Natural killer cell (primary cell): ENCODE measurements at places on chromosomes 4 and X. TPM values are rescaled to one million over a fixed set of nuclear protein-coding genes. Genes with fewer than 3 reads are reported as not detected.

ZCCHC18 gene
- 4.4 TPM for total RNA-seq

MAGEB1 gene
- total RNA-seq = not detected

- no peak for DNase-seq
Observed at GRCh38 chrX:123740536-123740935, 7.7 kb upstream of the THOC2 start.

DNA sequence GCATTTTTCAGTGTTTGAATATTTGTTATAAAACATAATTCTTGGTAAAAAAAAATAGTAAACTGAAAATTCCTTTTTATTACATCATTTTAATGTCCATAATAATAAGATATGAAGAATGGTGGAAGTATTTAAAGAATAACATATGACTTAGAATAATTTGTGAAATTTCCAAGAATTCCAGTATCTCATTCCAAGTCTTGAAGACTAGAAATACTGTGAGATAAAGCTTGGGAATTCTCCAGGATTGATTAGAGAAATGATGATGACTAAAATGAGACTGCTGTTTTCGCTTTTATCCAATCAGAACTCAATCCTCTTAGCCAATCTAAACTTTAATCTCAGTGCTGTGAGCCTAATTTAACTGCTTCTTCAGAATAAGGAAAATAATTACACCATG, 184.2 kb upstream of the HCCS start:
- no peak for DNase-seq

FIP1L1 gene
- total RNA-seq = 94.0 TPM

GRCh38 chr4:23680671-23681518, 209.0 kb downstream of the PPARGC1A start:
- DNase-seq = no peak

DNA sequence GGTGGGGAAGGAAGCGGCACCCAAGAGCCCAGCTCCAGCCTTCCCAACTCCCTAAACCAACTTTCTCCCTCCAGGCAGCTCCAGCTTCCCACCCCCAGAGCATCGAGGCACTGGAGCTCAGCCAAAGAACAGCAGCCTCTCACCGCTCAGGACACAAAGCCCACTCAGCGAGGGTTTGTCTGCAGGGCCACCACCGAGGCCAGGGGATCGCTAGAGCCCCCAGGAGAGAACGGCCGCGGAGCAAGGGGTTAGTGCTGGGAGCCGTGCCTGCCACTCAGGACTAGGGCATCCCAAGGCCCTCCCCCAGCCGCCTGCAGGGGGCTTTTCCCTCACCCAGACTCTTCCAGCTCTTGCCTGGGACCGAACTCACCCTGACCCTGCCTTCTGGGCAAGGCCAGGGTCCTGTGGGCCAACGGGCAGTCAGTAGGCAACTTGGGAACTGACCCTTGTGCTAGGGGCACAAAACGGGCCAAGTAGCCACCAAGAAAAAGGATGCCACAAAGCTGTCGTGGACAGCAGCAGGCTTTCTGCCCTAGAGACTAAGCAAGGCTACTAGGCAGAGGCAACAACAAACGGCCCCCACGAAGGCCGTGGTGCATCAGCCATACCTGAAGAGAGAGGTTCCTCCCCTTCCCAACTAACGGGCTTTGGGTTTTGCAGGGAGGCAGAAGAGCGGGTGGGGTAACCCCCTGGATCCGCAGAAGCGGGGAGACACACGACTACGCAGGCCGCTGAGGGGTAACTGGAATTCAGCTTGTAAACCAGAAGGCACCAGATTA, 2.3 kb downstream of the HCFC1 start:
- DNase-seq = no peak

GRCh38 chr4:150078579-150079080, 385 bp downstream of the DCLK2 start:
- no peak for DNase-seq

- DNase-seq = no peak
Observed at GRCh38 chr4:100106982-100107381, 83.3 kb downstream of the DDIT4L start.

DNA sequence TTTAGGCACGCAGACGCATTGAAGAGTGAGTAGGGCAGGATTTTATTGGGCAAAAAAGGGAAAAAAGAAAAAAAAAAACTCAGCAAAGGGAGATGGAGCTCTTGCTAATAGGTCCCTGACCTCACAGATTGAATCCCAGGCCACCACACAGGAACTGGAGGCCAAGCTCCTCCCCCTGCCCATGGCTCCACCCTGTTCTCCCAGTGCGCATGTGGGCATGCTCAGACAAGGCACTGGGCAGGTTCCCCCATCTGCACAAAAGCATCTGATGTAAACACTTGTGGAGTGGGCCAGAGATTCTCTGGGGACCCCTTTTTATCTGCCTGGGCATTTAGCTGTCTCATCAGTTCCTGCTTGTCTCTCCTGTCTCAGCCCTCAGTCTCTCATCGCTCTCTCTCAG, 9.5 kb downstream of the FRMD7 start:
- DNase-seq = no peak

DNA sequence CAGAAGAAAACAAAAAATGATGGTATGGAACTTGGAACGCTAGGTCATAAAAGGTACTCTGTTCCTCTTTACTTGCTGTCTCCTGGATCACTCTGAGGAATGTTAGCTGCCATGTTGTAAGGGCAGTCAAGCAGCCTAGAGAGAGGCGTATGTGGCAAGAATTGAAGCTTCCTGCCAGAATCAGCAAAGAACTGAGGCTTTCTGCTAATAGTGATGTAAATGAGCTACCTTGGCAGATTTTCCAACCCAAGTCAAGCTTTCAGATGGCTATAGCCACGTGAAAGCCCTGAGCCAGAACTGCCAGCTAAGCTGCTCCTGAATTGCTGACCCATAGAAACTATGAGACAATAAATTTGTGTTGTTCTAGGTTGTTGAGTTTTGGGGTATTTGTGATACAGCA, 38.7 kb downstream of the AASDH start:
- no peak for DNase-seq

AWAT2 gene
- not detected for total RNA-seq

DNA sequence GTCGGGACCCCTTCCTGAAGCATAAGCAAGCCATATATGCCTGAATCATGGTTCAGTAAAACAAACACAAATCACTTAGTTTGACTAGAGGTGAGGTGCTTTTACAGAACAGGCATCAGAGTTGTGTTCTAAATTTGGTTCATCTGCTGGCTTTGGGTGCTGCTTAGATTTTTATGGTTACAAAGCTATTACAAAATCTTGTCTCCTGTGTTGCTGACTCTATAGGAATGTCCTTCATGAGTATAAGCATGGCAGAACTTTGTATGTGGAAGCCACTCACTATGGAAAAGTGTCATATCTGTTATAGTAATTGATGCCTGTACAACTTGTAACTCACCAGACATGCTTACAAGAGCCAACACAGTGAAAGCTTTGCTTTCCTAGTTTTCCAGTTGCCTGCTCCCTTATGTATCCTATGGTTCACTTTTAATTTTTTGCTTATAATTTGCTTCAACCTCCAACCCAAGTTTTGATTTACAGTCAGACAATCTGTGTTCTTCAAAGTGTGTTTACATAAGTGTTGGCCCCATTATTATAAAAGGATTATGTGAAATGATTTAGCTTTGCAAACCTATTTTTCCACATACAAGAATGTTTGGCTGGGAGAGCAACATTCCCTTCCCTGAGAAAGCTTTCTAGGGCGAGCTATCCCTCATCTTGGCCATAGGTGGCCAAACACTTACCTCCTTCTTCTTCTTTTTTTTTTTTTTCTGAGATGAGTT, 30.0 kb upstream of the CYP2U1 start:
- DNase-seq = no peak

RNF150 gene
- not detected for total RNA-seq

DNA sequence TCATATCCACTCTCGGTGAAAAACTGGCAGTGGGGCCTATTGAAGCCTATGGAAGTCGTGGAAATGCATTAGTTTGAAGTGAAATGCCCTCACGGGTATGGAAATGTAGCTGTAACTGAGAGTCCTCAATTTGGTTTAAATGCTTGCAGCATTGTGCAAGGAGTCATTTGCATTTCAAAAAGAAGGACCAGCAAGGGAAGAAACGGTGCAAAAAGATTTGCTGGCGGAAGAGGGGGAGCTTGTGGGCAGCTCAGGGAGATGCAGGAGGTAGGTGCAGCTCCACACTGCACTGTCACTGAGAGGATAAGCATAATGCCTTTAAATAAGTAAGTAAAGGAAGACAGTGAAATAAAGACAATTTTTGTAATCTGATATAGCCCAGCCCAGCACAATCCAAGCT, 400.4 kb upstream of the DIPK2B start:
- DNase-seq = no peak

DNA sequence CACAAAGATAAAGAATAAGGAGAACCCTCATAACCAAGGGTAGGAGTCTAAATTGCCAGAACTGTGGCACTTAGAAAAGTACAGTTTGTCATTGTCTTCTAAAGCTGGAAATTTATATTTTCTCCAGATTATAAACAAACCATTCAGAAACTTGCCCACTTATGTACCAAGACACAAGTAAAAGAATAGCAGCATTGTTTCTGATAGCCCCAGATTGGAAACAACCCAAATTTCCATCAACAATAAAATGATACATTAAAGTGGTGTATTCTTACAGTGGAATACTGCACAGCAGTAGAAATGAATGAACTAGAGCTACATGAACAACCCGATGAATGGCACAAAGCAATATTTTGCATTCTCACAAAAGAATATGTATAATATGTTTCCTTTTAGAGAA, 63.1 kb upstream of the PDHA1 start:
- no peak for DNase-seq

FHL1 gene
- 5.7 TPM for total RNA-seq

TMEM184C gene
- 14.4 TPM for total RNA-seq

NLGN4X gene
- not detected for total RNA-seq

- DNase-seq = no peak
Observed at GRCh38 chr4:24935856-24936255, 23.0 kb upstream of the CCDC149 start.

DNA sequence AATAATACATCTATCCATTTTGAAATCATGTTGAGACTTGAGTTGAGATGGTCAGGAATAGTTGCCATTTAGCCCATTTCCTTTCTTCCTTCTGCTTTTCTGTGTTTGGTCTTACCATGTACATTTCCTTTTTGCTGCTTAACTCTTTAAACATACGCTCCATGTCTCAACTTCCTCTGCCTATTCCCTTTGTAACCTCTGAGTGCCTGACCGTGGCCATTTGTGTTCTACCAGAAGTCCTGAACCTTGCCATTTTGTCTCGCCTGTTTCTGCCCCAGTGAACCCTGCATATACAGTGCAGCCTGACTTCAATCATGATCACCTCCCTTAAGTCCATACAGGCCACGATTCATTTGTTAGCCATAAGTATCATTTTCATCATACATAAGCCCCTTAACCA, 169.0 kb downstream of the RAPGEF2 start:
- DNase-seq = no peak

DNA sequence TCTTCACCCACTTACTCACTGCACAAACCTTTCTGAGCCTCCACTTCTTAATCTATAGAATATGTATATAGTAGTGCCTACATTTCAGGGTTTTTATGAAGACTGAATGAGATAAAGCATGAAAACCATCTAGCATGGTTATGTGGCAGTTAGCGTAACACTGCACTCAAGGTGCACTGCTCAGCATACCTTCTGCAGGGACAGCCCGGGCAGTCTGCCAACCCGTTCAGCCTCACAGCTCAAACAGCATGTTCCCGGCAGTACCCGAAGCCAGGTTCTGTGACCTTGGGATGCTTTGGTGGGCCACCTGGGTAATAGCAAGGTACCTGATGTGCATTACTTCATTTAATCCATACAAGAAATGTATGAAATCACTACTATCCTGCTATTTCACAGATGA, 81.4 kb downstream of the DOCK11 start:
- no peak for DNase-seq

- DNase-seq = no peak
Observed at GRCh38 chr4:689723-690122, 772 bp upstream of the SLC49A3 start.

- DNase-seq = peak; percentile 83
Observed at GRCh38 chr4:6177587-6178197, 22.7 kb downstream of the JAKMIP1 start.

DNA sequence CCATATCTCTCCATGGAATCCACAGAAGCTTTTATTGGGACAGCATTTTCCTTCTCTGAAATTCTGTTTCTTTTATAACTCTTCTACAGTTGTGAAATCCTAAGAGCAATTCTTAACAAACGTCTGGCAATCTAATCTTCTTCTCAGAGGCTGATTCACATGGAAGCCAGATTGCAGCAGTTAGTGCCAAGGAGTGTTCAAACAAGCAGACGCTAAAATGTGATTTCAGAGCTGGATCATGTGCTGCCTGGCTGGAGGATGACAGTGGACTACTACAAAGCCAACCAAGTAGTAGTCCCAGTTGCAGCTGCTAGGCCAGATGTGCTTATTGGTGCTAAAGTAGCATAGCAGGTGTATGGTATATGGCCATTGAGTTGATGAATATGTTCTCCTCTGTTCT, 27.7 kb upstream of the GLRB start:
- DNase-seq = no peak
